Body of pancreas (tissue), 4 donors: ENCODE measurements at places on chromosomes 7 and 10.

DNA sequence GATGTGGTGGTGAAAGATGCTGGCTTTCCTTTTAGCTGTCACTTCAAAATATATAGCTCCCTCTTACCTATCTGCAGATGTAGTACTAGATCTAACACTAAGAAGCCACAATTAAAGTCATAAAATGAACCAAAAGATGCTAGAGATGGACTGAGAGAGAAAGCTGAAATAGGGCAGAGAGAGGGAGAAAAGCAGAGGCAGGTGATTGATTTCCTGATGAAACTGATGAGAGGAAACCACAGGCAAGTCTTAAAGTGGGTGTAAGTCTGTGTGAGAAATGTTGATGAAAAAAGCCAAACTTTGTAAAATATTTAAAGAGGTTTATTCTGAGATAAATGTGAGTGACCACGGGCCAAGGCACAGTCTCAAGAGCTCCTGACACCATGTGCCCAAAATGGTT lies 194.3 kb upstream of the MBL2 start:
- DNase-seq, result no peak

DNA sequence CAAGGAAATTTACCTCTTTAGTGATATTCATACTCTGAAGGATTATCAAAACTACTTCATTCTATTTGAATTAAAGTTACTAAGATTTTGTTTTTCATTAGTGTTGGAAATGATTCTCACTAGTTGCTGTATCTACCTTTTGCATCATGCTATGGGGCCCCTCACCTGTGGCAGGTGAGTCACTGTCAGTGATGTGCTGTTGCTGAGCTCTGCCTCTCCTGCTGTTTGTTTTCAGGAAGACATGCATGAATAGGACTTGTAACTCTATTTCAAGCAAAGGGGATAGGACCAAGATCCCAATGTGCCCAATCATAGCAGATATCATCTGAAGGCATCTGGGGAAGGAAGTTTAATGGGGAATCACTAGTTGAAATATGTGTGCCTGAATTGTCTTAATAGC lies 57.4 kb upstream of the AGR3 start:
- DNase-seq, result no peak

- no peak for DNase-seq
These were observed 68.9 kb downstream of the EBLN1 start for GRCh38 chr10:22148961-22149360.

DNA sequence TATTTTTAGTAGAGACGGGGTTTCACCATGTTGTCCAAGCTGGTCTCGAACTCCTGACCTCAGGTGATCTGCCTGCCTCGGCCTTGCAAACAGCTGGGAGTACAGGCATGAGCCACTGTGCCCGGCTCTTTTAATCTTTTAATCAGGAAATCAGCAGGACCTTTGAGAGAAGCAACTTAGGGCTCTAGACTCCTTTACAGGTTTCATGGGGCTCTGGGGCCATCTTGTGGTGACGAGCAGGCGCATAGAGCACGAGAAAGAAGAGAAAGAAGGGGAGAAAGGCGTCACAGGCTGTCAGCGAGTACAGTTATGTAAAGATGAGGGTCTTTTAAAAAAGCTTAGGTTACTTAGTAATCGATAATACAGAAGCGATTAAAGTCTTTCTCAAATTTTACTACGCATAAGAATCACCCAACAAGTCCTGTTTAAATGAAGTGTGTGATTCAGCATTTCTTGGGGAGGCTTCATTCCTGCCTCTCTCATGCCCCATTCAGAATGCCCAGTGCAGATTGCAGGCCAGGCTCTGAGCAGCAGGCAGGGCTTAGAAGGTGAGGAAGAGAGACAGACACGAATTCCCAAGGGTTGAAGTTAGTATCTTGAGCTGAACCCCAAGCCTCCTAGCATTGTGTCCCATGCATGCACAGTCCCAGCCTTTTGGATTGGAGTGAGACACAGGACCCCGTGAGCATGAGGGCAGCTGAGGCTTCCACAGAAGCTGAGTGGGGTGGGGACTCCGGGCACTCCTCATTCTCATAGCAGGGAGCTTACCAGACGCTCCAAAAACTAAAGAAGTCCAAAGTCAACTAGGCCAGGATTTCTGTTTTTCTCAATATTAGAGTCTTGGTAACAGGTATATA lies 23.6 kb upstream of the PFKP start:
- DNase-seq, result peak; percentile 63

GRCh38 chr7:158255156-158255555 lies 332.5 kb downstream of the PTPRN2 start:
- peak; percentile 0 for DNase-seq

DNA sequence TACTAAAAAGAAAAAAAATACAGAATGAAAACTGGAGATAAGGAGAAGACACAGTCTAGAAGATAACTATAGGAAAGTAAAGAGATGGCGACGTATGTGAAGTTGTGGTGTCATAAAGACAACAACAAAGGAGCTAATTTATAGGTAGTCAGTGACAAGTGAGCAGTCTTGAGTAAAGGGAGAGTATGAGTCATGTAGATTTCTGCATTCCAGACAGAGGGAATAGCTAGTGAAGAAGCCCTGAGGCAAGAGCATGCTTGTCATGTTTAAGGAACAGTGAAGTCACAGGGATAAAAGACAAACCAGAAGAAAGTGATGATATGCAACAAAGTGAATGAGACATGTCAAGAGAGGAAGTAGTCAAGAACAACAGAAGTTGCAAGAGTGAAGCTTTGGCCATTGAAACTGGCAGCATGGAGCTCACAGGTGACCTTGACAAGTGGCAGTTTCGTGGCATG lies 2.3 kb upstream of the MIOS start:
- no peak for DNase-seq
